ENCODE measurements at places on chromosomes 3 and 15. TPM values are rescaled to one million over a fixed set of nuclear protein-coding genes. Genes with fewer than 3 reads are reported as not detected.
A peak's percentile ranks its signal among the peaks of the same experiment; 100 is the strongest.

- DNase-seq = peak; percentile 39
Observed at GRCh38 chr3:124034016-124034843, 42.3 kb upstream of the ROPN1 start.

DNA sequence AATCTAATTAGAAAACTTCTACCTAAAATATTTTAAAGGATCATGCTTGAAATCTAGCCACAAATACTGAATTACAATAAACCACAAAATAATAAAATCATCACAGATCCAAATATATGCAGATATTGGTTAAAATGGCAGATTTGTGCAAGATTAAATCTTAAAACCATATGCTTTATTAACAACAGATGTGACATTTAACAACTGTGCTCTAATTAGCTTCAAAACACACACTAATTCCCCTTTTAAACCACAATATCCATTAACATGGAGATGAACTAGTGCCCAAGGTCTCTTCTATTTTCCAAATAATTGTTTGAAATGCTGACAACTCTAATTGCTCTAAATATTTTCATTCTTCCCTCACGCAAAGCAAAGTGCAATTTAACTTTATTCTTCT lies 1530.3 kb downstream of the SI start:
- no peak for DNase-seq

DNA sequence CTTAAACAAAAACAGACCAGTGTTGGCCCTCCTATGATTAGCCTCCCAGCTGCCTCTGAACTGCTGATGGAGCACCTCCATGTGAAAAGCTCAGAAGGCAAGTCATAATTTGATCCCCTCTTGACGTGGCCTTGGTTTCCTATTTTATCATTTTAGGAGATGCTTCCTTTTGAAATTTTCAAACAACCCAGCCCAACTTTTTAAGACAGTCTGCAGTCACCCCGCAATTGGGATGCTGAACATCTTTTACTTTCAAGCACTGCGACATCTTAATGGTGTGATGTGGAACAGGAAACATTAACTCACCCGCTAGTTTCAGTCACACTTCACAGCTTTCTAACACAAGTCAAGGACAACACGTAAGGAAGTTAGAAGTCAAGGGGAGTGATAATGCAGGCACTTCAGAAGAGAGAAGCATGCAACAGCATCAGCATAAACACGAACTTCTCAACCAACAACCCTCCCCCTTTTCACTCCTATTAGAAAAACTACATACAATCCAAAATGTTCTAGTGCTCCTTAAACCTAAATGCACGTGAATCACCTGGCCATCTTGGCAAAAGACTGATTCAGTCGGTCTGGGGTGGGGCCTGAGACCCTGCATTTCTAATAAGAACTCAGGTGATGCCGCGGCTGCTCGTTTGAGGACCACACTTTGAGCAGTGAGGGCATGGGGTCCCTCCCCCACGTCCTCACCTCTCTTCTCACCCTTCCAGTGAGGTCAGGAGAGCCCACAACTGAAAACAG lies 161.5 kb downstream of the FOXP1 start:
- DNase-seq = no peak

- no peak for DNase-seq
Observed at GRCh38 chr3:13550423-13550690, 1.4 kb downstream of the FBLN2 start.

DNA sequence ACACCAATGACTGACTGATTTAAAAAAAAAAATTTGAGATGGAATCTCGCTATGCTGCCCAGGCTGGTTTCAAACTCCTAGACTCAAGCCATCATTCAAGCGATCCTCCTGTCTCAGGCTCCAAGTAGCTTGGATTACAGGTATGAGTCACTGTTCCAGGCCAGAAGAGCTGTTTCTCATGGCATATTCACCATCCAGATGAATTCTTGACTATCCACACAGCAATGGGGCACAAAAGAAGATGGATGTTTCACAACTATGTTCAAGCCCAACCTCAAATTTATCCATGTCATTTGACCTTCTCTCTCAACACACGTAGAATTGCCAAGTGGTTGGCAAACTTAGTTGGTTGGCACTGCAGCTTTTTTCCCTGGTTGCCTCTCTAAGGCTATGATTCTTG lies 40.6 kb downstream of the PRICKLE2 start:
- DNase-seq = no peak

DNA sequence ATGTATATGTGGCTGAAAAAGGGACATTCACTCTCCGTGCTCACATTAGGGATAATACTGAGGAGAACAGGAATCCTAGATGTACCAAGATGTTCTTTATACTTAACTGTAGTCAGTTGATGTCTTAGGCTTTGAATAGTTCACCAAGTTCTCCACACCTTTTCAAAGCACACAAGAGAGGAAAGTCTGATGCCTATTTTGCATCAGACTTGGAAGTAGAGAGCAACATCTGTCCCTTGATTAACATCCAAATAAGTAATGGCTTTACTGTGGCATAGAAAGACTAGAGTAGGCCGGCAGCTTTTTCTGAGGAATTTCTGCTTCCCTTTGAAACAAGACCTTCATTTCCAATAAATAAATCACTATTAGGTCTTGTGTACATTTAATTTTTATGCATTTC lies 34.0 kb downstream of the PIGB start:
- no peak for DNase-seq

GRCh38 chr3:64318001-64318400 lies 92.7 kb upstream of the PRICKLE2 start:
- no peak for DNase-seq

DNA sequence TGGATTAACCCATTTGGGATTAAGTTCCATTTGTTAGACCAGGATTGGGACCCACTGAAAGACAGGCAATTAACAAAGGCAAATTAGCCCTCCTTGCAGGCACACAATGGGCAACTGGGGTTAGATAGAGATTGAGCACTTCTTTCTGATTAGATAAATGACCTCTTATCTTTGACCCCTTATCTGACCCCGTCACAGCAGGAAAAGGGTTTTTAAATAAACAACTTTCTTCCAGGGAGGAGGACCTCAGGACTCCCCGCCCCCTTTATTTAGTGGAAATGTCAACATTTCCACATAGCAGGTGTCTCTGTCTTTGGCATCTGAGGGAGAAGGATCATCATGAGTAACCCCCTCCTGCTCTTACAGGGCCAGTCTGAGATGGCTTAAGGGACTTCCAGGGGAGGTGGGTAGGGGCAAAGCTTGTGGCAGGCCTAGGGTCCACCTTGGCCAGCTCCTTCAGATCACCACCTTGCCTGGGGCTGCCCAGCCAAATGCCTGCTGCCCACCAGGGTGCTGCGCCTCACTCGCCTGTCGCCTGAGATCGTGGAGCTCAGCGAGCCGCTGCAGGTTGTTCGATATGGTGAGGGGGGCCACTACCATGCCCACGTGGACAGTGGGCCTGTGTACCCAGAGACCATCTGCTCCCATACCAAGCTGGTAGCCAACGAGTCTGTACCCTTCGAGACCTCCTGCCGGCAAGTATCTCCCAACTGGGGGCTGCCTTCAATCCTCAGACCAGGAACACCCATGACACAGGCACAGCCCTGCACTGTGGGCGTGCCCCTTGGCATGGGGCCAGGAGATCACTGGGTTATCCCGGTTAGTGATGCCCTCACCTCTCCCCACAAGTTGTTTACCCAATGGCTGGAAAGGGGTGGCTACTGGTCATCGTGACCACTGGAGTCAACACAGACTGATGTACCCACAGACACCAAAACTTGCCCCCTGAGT lies 2.6 kb upstream of the WDR6 start:
- peak; percentile 47 for DNase-seq

- no peak for DNase-seq
Observed at GRCh38 chr3:102484-102883, 94.1 kb upstream of the CHL1 start.

- no peak for DNase-seq
Observed at GRCh38 chr15:62994439-62994838, 48.1 kb upstream of the TPM1 start.

DNA sequence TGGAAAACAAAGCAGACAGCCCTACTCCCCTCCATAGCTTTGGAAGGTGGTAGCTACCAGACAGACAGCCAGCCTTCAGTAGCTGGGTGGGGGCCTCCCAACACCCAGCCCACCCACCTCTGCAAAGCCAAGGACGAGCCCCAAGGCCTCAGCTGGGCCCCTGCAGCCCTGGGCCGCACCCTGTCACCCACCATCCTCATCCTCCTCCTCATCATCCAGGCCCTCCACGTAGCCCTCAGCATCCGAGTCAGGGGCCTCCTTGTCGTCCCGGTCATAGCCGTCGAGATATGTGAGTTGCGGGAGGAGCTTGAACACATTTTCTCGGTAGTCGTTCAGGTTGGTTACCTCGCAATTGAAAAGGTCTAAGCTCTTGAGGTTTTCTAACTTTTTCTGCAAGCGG lies 36.5 kb downstream of the ANP32A start:
- DNase-seq = no peak

- DNase-seq = no peak
Observed at GRCh38 chr3:38689346-38689745, 39.9 kb upstream of the SCN5A start.

DNA sequence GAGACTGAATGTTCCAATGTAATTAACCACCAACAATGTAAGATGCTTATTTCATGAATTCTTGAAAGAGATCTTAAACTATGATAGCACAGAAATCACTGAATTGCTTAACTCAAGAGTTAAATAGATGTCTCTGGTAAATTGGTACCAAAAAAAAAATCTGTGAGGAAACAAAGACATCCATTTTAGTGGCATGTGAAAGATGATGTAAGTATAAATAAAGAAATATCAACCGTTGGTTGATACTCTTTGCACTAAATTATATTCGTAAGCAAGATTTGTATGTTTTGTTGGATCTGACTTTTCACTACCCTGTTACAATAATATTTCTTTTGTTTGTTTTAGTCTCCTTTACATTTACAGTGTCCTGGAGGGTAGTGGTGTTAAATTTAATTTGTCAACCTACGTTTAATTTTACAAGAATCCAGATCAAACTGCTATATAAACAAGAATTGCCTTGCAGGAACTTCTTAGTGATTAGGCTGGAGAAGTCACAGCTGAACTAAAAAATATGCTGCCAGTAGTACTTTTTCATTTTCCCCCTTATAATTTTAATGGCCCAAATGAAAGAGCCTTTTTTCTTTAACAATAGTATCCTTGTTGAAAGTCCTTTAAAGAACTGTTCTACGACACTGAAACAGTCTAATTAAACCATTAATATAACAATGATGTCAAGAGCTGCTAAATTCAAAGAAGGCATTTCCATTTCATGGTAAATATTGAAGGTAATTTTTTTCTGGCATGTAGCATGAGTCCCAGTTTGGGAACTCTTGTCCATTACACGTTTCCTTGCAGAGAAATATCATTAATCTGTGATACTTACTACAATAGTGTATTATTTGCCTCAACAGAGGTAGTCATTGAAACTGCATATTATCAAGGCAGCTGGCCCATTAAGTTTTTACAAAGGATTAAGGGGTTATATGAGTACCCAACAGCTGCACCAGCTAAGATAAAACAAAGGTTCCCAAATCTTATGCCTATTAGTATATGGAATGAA lies 109.6 kb upstream of the PHLDB2 start:
- DNase-seq = no peak

DNA sequence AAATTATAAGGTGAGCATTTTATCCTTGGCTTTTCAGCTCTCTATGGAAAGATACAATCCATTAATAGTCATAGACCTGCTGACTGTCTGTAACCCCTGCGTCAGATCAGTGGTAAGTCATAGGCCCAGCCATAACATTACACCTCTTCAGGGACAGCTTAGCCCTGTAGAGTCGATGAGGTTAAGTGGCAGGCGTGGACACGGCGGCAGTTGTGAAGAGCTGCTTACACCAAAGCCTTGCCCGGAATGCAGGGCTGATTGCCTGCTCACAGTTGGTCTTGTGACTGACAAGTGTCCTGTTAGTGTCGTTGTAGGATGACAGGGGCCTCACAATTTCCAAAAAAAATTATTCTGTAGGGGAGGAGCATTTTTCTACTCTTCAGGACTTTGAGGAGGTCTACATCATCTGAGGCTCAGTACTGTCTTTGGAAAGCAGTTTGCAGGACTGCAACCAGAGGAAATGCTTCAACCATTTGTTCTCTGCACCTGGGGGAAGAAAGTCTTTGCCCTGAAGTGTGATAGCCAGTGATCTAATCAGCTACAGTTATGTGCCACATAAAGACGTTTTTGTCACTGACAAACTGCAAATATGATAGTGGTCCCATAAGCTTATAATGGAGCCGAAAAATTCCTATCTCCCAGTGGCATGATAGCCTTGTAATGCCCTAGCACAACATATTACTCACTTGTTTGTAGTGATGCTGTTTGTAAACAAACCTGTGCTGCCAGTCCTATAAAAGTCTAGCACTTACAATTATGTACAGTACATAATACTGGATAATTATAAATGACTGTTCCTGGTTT lies 14.9 kb upstream of the SELENOT start:
- DNase-seq = peak; percentile 68

DNA sequence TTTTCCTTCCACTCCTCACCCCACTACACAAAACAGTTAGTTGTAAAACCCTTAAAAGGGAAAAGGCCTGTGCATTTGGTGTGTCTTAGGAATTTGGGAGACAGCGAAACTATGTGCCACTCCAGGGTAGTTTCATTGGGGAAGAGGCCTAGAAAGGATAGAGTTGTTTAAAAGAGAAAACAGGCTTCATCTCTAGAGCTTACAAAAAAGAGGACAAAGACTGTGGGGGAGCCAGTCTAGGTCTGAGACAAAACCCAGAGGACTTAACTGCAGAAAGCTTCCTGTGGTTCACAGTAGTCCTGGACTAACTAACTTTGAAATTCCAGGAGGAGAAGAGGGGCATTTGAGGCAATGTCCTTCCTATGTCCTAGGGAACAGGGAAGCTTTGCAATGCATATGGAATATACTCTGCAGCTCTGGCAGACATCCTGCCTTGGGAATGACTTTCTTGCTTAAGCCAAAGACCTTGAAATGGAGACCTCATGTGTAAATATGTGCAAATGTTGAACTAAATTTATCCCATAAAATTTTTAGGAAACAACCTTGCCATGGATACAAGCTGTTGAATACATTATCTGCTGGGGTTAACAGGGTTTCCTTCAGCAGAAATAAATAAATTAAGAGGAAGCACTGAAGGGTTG lies 159.4 kb downstream of the LSAMP start:
- no peak for DNase-seq

- no peak for DNase-seq
Observed at GRCh38 chr15:31098491-31098917, 3.0 kb downstream of the TRPM1 start.

- no peak for DNase-seq
Observed at GRCh38 chr3:48137425-48137999, 50.7 kb downstream of the CDC25A start.

CHRNA5 gene
- total RNA-seq = 4.2 TPM

PLCB2 gene
- 7.7 TPM for total RNA-seq

CCDC13 gene
- 0.24 TPM for total RNA-seq
